ENCODE measurements at places on chromosomes 5 and 9.

DNA sequence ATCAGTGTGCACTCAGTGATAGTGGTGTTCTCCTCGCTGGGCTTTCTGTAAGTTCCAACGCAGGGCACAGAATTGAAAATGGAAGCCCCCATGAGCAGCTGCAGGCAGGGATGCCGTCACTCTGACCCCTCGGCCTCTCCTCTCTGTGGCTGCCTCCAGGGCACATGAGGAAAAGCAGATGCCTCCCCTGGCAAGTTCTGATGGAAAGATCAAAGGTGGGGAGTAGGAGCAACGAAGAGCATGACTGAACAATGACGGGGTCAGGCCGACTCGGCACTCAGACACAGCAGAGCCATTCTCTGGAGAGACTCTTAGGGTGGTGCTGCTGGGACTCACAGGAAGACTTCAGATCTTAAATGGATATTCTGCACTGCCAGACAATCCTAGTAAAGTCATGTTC is 65.6 kb upstream of the CKMT2 start:
- DNase-seq = no peak

GRCh38 chr5:89484962-89485361 is 602.0 kb upstream of the MEF2C start:
- no peak for DNase-seq

GRCh38 chr5:10536931-10537579 is 26.8 kb upstream of the ANKRD33B start:
- DNase-seq = no peak

- DNase-seq = no peak
Observed at GRCh38 chr9:107733523-107733894, 243.9 kb upstream of the KLF4 start.

DNA sequence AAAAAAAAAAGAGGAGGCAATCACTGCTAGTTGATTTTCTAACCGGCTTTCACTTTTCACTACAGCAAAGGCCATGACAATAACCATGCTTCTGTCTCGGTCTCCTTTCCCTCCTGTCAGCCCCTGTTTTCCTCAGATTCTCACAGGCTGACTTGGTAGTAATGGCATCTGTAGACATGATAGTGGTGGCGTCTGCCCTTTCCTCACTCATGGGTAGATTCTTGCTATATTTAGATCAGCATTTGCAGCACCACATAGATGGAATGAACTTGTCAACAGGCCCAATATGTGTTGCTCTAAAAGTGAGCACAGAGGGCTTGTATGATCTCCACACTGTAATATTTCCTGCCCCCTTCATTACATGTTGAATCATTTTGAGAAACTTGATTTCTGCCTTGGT is 120.3 kb upstream of the FTMT start:
- no peak for DNase-seq

- DNase-seq = no peak
Observed at GRCh38 chr5:168796593-168797580, 217.7 kb upstream of the PANK3 start.

DNA sequence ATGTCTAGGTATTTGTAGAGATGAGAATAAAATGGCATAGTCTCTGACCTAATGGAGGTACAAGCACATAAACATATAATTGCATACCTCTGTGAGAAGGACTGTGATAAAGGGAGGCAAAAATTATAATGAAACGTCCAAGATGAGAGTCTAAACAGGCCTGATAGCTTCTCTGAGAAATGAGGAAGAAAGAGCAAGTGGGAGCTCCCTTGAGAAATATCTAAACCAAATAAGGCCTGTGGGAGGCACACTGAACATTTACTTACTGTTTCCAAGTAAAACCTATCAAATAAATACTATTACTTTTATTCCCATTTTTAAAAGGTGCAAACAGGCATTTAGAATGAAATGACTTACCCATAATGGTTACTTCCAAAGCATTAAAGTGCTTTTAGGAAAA is 125.6 kb upstream of the PAPPA start:
- DNase-seq = no peak

DNA sequence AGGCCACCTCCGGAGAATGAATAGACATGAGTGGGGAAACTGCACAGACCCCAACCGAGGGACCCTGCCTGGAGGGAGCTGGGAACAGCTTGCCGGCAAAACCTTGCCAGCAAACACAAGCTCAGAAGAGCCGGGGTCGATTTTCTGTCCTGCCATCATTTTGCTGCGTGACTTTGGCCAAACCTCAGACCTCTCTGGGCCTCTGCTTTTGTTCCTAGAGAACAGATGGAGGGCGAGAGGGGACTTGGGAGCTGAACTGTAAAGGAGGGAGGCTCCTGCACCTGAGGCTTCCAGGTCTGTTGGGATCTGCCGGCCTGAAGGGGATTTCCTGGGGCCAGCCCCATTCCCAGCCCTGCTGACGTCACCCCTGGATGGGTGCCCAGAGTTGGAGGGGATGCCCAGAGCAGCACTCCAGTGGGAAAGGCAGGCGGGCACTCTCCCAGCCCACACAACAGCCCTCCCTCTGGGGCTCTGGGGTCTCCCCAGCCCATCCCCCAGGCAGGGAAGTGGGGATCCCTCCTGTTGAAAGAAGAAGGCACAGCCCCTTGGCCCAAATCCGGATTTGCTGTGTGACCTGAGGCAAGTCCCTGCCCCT is 40.4 kb upstream of the SYNPO start:
- DNase-seq = no peak

DNA sequence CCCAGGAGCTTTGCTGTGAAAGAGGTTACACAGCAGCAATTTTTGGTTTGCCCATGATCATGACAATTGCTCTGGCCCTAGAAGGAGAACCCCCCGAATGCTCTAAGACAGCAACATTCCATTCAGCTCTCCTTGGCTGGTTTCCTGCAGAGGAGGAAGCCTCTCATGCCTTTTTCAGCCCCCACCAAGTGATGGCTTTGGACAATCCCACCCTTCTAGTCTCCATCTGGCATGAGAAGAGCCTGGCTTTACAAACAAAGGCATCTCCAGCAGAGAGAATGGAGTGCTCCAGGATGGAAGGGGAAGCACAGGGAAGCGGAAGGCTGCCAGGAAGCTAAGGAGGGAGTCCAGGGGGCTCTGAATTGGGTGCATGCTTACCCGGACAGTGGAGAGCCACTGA is 98.4 kb downstream of the CRB2 start:
- DNase-seq = no peak

DNA sequence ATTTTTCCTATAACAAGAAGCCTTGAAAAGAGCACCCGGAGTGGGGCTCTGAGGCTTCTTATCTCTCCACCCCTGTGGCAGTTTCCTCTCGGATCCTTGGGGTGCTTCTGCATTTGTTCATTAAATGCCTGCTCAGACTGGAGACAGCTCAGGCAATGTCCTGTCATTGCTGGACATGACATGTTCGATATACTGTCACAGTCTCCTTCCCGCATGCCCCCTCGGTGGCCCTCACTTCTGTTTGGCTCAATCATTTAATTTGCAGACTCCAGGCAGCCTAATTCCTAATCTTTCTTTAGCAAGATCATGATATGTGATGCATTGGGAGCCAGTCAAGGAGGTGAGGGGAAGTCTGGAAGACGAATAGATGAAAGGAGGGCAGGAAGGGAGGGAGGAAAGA is 37.5 kb upstream of the CPEB4 start:
- DNase-seq = no peak

DNA sequence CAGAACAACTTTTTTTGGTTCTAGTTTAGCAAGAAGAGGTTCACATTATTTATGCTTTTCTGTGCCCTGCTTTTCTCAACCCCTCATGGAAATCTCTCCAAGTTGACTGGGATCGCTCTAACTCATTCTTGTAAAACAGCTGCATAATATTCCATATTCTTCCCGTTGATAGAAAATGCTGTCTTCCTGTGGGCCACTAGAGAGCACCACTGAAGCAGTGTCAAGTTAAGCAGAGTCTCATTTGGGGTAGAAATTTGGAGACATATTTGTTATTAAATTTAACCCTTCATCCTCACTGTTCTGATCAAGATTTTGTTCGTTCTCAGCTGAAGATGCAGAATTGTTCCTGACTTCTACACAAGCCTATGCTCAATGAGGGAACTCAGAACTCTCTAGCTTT is 140.1 kb downstream of the CEMIP2 start:
- no peak for DNase-seq

GRCh38 chr9:6219981-6220380 is 4.4 kb downstream of the IL33 start:
- DNase-seq = no peak

DNA sequence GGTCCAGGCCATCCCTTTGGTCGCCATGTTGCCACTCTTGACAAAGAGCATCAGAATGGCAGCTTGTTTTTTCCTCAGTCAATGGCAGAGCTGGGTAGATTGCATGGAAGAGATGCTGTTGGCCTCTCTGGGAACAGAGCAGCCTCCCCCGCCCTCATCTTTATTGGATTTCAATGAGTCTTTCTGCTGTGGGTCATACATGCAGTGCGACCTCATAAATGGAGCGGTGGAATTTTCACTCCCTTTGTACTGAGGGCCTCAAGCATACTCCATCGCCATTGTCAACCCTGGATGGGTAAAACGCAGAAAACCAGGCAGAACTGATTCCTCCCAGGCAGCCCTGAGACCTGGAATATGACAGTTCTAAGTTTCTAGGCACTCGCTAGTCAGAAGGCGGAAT is 71.8 kb downstream of the ZNF618 start:
- no peak for DNase-seq

DNA sequence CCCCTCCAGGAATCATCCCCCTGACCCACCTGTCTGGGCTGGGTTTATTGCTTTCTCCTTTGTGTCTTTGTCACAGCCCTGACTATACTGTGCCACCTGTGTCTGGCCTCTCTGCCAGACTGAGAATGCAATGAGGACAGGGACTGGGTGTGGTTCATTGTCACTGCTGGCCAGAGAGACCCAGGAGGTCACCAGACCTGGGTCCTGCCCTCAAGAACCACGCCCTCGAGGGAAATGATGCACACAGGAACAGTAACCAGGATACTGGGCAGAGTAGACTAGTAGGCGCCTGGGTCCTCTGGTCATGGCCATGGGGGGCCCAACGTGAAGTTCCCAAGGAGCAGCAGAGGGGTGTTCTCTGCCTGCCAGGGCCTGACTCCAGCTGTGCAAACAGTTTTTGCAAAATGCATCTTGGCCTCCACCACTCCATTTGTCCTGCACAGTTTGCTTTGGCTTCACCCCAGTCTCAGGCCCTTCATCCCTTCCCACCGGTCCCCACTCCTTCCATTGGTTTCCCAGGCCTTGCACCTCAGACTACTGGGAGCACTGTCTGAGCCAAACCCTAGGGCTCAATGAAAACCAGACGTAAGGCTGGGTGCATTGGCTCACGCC is 17.8 kb downstream of the RGS3 start:
- DNase-seq = no peak

DNA sequence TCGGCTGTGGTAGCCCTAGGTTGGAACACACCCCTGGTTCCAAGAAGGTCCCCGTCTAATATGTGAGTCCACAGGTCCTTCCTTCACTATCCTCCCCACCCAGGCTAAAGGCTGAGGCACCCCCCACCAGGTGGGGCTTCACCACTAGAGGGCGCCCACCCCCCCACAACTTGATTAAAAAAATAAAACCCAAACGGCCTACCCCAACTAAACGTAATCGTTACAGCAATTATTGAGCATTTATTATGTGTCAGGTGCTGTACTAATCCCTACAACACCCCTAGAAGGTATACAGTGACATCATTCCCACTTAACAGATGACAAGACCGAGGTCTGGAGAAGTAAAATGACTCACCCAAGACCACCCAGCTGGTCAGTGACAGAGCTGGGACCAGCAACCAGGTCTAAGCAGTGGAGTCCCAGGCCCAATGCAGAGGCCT is 65.0 kb downstream of the FGF18 start:
- DNase-seq = no peak

- no peak for DNase-seq
Observed at GRCh38 chr9:84206801-84207370, 133.7 kb downstream of the SLC28A3 start.

DNA sequence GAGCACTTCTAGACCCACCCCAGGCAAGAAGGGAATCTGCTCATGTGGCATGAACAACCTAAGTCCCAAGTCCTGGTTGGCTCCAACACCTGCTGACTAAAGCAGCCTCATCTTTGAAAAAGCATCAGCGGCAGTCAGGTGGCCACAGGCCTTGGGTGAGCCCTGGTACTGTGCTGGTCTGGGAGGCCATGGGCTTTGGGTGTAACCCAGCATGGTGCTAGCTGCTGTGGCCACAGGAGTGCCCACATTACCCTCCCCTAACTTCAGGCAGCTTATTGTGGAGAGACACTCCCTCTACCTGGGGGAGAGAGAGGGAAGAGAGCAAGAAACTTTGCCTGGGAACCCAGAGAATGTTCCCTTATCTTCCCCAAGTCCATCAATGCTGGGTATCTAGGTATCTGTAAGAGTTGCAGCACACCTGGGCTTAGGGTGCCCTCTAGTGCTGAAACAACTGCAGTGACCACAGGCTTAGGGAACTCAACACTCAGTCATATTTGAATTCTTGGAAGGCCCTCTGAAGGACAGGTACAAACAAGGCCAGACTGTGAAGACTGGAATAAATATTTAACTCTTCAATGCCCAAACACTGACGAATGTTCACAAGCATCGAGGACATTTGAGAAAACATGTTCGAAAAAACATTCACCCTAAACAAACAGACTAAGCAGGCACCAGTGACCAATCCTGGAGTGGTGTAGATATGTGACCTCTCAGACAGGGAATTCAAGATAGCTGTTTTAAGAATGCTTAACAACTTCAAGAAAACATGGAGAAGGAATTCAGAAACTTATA is 69.9 kb upstream of the OR2K2 start:
- DNase-seq = no peak

DNA sequence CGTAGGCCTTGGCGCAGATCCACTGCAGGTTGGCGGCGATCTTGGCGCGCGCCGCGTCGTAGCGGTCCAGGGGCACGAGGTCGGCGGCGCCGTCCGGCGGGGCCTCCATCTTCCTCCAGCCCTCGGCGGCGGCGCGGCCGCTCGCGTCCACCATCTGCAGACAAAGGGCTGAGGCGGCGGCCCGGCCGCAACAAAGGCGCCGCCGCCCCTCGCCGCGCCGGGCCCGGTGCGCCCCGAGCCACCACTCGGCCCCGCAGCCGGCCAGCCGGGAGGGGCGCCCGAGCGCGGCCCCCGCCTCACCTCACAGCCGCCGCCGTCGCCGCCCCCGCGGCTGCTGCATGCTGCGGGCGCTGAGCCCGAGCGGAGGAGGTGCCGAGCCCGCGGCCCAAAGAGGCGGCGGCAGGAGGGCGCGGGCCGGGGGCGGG is 328 bp downstream of the CAMSAP1 start:
- no peak for DNase-seq

GRCh38 chr5:150605546-150605945 is 34.9 kb upstream of the SYNPO start:
- no peak for DNase-seq

DNA sequence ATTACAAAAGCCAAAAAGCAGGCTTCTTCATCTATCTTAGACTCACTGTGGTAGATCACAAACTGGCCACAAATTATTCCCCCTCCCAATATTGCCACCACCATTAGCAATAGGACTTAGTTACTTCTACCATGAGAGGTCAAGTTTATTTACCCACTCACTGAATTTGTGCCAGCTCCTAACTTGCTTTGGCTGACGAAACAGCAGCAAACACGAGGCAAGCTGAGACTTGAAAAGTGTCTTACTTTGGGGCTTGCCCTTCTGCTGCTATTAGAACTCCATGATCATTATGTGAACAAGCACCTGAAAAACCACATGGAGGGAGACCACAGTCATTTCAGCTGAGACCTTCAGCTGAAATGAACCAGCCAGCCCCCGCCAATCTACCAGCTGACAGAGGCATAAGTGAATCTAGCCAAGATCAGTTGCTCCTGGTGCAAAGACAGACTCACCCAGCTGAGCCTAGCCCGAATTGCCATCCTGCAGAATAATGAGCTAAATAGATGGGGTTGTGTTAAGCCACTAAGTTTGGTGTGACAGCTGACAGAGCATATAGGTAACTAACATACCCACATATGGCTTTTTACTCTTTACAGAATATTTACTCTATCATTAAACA is 5.7 kb downstream of the WDR41 start:
- no peak for DNase-seq

- DNase-seq = peak; percentile 61
Observed at GRCh38 chr9:128558431-128559310, 6.3 kb downstream of the SPTAN1 start.
